Activated naive CD4-positive, alpha-beta T cell (primary cell): ENCODE measurements at places on chromosomes 6 and 20.

- DNase-seq = no peak
These were observed 35.8 kb downstream of the SLC2A4RG start for GRCh38 chr20:63775096-63775978.

GRCh38 chr20:63119121-63119962 lies 96.6 kb downstream of the YTHDF1 start:
- no peak for DNase-seq

GRCh38 chr6:101779051-101779844 lies 385.7 kb downstream of the GRIK2 start:
- no peak for DNase-seq

- no peak for DNase-seq
These were observed 325.7 kb downstream of the TBC1D32 start for GRCh38 chr6:121008553-121008952.

DNA sequence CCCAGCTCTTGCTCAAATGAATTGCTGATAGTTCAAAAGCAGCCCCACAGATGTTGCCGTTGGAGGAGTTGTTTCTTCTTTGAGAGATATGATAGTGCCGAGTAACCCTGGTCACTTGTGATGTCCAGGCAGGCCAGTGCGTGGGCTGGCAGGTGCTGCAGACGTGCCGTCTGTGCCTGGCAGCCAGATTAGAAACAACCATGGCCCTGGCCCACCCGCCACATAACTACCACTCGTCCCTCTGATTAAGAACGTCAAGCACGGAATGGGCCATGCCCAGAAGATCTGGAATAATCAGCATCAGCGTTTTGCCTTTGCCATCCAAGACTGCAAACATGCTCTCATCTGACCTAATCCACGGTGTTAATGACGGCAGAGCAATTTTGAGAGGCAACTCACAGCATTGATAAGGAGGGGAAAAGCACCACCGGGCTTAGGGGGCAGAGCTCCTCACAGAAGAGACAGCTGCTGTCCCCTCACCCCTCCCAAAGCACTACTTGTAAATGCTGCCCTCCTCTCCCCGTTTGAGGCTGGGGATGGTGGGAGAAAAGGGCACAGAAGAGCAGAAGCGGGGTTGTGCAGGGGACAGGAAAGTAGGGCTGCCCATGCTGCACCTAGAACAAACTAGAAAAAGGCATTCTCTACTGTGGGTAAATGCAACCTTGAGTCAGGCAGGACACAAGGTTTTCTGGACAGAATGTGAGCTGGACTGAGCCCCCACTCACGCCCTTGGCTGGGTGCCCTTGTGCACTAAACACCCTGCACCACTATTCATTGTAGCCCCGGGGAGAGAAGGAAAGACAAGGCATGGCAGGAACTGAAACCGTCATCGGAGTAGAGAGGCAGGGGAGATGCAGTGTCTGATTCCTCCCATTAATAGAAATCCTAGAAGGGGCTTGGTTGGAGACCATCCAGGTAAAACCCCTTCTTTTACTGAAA lies 5.3 kb upstream of the CPNE5 start:
- no peak for DNase-seq

- DNase-seq = no peak
These were observed 81.7 kb upstream of the FRMD1 start for GRCh38 chr6:168160506-168161370.

DNA sequence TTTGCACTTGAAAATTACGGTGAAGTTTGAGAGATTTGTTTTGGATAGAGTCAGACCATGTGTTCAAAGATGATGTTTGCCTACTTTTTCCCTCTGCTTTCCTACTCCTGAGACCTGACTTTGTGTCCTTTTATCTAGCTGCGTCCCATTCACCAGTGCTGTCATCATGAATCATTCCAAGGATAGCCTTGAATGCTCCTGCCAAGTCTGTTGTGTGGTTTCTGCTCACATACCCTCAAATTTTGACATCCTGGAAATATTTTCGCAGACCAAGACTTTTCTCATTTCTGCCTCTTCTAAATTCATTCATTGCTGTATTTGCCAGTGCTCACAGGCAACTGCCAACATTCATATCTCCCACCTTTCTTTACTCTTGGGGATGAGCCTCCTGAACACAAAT lies 175.9 kb upstream of the SCGN start:
- DNase-seq = no peak

DNA sequence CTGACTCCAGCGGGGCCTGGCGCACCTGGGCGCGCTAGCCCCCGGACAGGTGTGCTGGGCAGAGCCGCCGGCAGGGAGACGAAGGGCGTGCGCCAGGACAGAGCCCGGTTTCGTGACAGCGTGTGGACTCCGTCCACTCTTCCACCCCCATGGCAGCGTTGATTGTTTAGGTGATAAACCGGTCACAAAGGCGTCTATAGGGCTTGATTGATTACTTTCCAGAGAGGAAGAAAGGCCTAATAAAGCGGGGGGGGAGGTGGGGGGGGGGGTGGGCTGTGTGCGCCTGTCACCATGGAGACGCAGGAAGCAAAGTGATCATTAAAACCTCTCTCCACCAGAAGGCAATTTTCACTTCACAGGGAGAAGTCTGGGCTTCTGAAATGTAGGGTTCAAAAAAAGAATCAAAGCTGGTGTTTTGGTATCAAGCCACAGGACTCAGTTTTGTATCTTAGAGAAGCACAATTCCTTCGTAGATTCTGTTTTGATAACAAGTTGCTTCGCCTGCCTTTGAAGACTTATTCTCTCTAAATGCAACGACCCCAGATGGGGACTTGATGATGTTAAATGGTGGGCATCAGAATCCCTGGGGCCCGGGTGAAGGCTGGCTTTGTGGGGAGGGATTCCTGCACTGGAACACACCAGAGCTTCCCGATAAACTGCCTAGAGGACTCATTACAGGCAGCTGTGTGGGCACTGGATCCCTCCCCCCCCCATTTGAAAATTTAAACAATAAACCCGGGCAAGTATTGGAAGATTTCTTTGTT lies 1.4 kb downstream of the PHACTR3 start:
- DNase-seq = no peak

DNA sequence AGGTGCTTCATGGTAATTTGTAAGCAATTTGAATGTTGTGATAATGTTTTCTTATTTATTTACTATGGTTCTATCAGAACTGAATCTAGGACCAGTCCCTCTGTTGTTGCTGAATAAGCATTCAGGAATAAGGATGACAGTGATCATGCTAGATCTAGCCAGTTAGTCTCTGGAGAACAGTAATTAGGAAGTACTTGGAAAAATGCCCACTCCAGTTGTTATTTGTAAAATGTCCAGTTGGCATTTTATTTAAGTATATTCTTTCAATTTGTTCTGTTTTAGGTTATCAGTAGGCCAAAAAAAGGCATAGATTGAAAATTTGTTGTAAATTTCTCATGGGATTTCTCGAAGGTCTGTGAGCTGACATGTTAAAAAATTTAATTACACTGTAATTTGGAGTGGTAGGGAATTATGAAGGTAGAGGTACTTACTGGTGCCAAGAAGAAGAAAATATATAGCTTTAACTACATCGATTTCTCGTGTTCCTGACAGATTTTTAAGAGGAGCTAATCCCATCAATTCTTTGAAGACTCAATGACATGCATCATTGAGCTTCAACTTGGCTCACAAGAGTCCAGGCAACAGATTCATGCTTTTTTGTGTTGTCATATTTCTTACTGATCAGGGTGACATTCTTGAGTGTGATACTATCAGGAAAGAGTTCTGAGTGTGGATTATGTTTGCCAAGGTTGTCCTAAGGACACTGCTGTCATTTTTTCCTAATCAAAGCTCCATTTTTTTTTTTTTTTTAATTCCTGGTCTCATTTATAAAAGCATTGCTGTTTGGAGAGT lies 177.3 kb downstream of the CARMIL1 start:
- no peak for DNase-seq

DNA sequence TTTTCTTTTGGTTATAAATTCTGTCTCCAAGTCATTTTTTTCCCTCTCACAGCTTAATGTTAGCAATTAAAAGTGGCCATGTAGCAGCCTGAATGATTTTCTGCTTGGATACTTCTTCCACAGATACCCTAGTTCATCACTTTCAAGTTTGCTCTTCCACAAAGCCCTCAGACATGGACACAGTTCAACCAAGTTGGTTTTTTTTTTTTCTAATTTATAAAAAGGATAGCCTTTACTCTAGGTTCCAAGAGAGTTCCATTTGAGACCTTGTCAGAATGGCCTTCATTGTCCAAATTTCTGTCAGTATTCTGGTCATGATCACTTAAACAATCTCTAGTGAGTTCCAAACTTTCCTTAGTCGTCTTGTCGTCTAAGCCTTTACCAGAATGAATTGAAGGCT lies 40.0 kb downstream of the RSPH3 start:
- DNase-seq = no peak
